ENCODE measurements at places on chromosomes 12 and 14. TPM values are rescaled to one million over a fixed set of nuclear protein-coding genes. Genes with fewer than 3 reads are reported as not detected.

GLIPR1L2 gene
- 0.20 TPM for polyA plus RNA-seq

JDP2 gene
- polyA plus RNA-seq: 32.3 TPM

RD3L gene
- not detected for polyA plus RNA-seq

TMEM30B gene
- 9.5 TPM for polyA plus RNA-seq

KLHL33 gene
- not detected for polyA plus RNA-seq

TBX3 gene
- polyA plus RNA-seq: 11.9 TPM

IRF2BPL gene
- 8.0 TPM for polyA plus RNA-seq

CLEC2D gene
- 0.69 TPM for polyA plus RNA-seq
